ENCODE measurements at places on chromosomes 1 and 21.

- DNase-seq: no peak
Measured at GRCh38 chr1:93374334-93375106, 28.8 kb downstream of the DR1 start.

GRCh38 chr1:192601143-192601542, 25.6 kb downstream of the RGS1 start:
- no peak for DNase-seq

DNA sequence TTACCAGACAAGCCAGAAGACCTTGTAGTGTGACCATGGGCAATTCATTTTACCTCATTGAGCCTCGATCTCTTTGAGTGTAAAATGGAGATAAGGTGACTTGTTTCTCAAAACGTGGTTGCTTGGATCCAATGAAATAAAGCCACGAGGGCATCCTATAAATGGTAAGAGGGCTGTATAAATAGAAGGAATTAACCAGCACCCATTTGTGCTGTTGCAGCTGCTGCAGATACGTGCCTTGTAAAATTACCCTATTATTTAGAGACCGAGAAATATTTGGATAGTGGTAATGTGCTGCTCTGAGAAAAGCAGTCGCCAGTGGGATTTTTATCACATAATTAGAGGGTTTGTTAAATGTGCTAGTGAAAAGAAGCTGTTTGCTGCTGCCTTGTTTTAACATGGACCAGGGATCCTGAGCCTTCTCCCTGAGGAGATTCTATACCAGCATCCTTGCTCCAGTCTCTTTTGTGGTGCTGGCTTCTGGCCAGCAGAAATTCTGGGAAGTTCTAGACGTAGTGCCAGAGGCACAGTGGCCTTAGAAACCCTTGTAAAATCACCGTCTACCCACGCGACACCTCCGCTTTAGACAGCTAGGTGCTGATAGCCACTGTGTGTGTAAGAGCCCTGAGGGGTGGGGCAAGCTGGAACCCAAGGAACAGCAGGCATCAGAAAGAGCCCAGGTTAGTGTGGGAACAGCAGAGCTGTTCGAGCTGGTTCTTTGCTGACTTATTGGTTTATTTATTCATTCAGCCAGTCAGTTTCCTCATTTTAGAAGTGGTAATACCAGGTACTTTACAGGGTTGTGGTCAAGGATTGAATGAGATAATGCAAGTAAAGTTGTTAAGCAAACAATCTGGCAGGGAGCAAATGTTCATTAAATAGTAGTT, 137.5 kb downstream of the NOS1AP start:
- peak; percentile 89 for DNase-seq

DNA sequence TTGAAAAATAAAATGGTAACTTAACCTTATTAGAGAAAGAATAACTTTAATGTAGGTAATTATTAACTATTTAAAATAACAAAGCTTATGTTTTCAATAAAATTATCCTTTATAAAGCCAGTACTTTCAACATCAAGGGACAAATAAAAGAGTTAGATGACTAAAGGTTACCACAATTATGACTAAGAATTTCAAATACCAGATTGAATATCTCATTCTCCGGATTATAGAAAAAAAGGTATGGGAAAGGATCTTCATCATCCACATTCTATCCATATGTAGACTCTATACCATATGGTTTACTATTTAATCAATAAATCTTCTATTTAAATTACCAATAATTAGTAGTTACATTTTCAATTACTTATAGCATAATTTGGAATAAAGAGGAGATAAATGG, 62.8 kb downstream of the TOR3A start:
- no peak for DNase-seq

GRCh38 chr21:43284700-43285099, 115.9 kb downstream of the CRYAA start:
- DNase-seq: no peak

DNA sequence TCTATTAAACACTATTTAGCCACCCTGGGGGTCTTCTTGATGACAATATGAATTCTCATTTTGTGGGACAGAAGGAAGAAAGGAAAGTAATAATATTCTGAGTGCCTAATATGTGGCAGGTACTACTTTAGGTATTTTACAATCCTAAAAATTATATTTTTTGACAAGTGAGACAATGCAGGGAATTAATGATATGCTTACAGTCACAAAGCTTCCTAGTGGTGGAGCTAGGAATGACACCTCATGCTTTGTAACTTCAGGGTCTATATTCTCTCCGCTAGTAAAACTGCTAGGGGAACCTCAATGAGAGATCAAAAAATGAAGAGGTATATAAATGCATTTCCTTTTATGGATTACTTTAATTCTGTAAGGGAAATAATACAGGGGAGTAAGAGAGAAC, 44.3 kb downstream of the TPR start:
- no peak for DNase-seq

- no peak for DNase-seq
Measured at GRCh38 chr1:164479242-164479641, 79.7 kb upstream of the PBX1 start.

DNA sequence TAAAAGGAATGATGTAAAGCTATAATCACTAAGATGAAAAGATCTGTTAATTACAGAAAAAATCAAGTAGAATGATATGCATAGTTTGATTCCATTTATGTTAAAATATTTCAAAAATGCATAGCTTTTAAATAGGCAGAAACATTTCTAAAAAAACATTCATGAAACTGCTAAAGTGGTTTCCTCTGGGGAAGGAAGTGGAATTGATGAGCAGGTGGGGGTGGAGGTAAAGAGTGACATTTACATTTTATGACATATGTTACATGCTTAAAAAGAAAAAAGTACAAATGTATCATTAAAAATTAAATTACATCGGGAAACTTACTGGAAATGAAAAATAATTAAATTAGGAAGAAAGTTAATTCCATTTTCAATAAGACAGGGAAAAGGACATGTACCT, 42.8 kb upstream of the JAK1 start:
- DNase-seq: no peak

DNA sequence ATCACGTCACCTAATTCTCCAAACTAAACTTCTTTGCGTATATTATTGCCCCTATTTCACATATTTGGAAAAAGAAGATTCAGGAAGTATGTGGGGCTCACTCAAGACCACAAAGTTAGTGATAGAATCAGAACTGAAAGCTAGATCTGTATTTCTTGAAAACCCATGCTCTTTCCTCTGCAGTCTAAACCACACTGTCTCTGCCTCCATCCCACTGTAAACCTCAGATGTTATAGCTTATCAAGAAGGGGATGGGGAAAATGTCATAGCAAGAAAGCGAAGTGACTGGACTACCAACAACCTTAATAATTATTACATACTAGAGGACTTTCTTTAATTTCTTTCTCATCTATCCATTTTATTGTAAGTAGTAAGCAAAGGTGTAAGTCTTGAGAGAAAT, 257.7 kb upstream of the SGIP1 start:
- no peak for DNase-seq

GRCh38 chr1:174828264-174828663, 171.5 kb upstream of the CACYBP start:
- no peak for DNase-seq

GRCh38 chr1:19055001-19055400, 98.5 kb upstream of the IFFO2 start:
- DNase-seq: no peak

DNA sequence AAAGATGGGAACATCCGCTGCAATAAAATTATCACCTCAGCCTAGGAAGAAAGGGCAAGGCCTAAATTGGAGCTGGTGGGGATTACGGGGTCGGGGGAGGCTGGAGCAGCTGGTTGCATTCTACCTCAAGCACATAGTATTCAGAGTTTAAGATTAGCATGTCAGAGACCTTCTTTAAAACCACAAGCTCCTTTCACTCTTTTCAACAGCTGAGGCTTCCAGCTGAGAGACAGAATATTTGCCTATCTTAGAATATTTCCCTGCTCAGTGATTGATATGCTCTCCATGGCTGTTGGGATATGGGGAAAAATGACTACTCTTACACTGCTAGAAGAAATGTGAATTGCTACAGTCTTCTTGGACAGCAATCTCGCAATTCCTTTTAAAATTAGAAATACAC, 248.6 kb downstream of the TBX15 start:
- DNase-seq: no peak

DNA sequence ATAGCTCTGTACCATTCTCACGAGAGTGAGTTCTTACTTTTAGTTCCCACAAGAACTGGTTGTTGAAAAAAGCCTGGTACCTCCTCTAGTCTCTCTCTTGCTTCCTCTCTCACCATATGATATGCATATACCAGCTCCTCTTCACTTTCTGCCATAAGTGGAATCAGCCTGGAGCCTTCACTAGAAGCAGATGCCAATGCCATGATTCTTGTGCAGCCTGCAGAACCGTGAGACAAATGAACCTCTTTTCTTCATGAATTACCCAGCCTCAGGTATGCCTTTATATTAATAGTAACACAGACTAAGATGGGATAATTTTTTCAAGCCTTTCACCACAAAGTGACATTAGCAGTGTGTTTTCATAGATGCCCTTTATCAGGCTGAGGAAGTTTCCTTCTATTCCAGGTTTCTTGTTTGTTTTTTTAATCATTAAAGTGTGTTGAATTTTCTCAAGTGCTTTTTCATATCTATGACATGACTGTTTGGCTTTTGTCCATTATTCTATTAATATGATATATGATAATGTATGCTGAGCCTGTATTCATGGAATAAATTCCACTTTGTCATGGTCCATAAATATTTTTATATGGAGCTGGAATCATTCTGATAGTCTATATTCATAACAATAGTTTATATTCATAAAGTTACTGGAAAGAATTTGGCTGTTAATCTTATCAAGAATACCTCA, 40.7 kb upstream of the C1orf185 start:
- no peak for DNase-seq

DNA sequence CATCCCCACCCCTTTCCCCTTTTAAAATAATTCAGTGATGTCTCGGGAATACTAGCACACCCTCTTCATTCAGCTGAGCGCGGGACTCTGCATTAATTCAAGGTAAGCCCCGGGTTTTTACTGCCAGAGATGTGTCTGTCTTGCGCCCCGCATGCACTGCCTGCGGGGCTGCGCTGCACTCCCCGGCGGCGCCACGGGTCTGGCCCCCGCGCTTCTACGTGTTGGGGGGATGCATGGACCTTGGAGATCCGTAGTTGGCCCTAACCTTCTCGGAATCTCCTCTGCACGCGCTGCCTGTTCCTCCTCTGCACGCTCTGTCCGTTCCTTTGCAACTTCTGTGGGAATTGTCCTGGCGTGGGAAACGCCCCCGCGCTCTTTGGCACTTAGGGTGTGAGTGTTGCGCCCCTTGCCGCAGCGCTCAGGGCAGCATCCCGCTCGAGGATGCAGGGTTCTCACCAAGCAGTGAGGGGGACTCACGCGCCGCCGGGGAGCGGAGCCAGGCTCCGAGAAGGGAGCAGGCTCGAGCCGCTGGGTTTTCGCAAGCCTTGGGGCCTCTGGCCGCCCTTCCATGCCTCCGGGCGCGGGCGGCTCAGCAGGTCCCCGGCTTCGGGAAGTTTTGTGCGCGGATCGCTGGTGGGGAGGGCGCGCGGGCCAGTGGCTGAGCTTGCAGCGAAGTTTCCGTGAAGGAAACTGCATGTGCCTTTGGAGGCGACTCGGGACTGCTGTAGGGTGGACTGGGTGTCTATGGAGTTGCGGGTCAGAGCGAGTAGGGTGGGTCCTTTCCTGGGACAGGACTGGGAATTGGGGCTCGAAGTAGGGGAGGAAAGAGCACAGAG, 165.1 kb upstream of the CACNA1E start:
- no peak for DNase-seq

GRCh38 chr1:241895013-241895412, 47.0 kb downstream of the EXO1 start:
- no peak for DNase-seq

DNA sequence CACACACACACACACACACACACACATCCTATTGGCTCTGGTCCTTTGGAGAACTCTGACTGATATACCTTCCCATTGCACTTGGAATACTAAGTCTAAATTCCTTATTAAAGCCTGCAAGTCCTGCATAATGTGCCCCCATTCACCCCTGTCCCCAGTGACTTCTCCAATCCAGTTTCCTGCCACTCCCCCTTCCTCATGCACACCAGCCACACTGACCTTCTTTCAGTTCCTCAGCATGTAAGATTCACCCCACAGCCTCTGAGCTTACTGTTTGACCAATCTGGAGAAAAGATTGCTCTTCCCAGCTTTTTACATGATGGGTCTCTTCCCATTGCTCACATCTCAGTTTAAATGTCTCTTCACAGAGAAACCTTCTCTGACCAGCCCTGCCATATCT, 146.6 kb downstream of the TBX15 start:
- DNase-seq: no peak

GRCh38 chr21:35223480-35224156, 174.5 kb upstream of the RUNX1 start:
- DNase-seq: no peak

DNA sequence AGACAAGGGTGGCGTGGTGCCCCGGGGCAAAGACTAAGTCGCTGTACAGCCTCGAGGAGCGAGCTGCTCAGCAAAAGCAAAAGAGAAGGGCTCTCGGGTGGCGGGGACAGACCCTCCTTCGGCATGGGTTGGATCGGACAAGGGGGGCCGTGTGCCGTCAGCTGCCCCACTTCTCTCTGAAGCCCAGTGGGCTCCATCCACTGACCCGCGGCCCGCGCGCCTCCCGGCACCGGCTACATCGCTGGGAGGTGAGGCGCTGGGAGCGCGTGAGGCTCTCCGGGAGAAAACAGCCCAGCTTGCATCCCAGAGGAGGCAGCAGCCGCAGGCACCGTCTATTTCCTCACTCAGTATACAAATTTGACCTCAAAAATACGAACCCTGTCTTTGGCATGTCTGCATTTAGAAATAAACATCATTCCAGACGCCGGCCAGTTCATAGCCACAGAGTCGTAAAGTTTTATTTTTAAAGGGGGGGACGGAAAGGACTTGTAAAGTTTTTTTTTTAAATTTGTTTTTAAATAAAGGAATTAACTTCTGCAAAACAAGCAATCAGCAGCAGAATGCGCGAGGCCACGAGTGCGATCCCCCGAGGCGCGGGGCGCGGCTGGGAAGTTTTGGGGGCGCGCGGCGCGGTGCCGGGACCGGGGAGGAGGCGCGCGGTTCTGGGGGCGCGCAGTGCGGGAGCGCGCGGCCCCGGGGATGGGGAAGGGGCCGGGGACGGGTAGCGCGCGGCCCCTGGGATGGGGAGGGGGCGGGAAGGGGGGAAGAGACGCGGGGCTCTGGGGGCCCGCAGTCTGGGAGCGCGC, 689 bp upstream of the GPR137B start:
- no peak for DNase-seq

- no peak for DNase-seq
Measured at GRCh38 chr1:101474039-101474665, 237.3 kb downstream of the S1PR1 start.

GRCh38 chr1:172605641-172606040, 53.3 kb upstream of the FASLG start:
- no peak for DNase-seq

Measured in NCI-H187 (cell line).